ENCODE measurements at places on chromosomes 5 and 9.

DNA sequence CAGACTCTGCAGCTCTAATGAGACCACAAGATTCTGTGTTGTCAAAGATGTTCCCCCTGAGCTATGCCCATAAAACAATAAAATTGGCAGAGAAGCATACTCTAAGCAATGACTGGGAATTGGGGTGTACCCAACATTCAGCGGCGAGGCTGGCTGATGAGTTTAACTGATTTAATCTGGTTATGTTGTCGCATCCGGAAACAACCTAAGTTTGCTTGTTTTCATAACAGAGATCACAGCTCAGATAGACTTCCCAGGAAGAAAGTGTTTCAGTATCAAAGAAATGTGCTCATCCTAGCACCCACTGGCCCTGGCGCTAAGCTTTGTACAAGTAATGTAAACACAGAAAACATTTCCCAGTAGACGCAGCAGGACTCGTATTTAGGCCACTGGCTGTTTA is 7.4 kb downstream of the SEMA5A start:
- no peak for DNase-seq

GRCh38 chr9:124733964-124734740 is 37.0 kb downstream of the NR6A1 start:
- no peak for DNase-seq

GRCh38 chr5:155886311-155887031 is 440.5 kb upstream of the SGCD start:
- no peak for DNase-seq

- DNase-seq, result no peak
These were observed 50.2 kb downstream of the SMC2 start for GRCh38 chr9:104144336-104144735.

GRCh38 chr9:130523921-130524320 is 55.5 kb upstream of the FUBP3 start:
- DNase-seq, result no peak
